ENCODE measurements at places on chromosomes 7 and 10.
A peak's percentile ranks its signal among the peaks of the same experiment; 100 is the strongest.

DNA sequence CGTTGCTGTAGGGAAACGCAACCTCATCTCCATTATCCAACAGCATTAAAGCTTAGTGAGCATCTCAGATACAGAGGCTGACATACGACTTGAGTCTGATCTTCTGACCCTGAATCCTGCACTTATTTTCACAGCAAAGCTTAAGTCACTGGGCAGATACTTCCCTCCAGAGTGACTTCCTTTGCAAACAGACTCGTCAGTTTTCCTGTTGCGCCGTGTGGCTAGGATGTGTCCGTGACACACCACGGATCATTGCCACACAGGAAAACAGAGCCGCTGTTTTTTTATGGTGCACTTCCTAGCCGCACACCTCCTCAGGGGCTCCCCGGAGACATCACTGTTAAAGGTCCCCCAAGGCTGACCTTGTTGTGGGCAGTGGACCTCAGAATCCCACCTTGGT, 94.9 kb upstream of the MKI67 start:
- no peak for DNase-seq

- DNase-seq, result no peak
These were observed 26.9 kb downstream of the PAXIP1 start for GRCh38 chr7:154975984-154976383.

- DNase-seq, result no peak
These were observed 281.8 kb downstream of the POU6F2 start for GRCh38 chr7:39259391-39260003.

GRCh38 chr10:128563387-128563786, 437.2 kb upstream of the MKI67 start:
- DNase-seq, result no peak

DNA sequence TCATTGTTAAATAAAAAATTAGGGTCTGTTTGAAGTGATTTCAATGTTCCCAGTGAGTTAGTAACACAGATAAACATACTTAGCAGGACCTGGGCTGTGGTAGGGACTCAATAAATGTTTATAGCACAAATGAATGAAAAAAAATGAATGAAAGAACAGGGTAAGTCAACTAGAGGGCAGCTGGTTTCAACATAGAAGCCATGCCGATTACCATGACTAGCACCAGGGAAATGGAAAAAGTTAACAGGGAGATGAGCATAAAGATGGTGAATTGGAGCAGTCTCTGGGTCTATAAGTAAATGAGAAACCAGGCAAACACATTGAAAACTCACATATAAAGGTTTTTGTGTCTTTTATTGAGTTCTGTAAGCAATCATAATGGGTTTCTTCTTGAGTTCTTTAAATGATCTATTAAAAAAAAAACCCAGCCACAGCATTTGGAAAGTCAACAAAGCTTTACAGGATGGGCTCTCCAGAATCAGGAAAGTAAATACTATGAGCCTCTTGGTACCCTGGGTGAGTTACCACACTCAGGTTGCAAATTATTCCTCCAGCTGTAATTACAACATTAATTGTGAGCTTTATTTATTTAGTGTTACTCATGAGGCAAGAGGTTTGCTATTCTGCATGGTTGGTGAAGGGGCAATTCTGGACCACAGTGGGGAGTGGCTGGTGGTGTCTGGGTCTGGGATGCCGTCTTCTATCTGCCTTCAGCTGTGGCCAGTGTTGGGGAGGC, 46.1 kb upstream of the MTPN start:
- no peak for DNase-seq

- DNase-seq, result no peak
These were observed 266.6 kb downstream of the PARD3 start for GRCh38 chr10:34548466-34548865.

DNA sequence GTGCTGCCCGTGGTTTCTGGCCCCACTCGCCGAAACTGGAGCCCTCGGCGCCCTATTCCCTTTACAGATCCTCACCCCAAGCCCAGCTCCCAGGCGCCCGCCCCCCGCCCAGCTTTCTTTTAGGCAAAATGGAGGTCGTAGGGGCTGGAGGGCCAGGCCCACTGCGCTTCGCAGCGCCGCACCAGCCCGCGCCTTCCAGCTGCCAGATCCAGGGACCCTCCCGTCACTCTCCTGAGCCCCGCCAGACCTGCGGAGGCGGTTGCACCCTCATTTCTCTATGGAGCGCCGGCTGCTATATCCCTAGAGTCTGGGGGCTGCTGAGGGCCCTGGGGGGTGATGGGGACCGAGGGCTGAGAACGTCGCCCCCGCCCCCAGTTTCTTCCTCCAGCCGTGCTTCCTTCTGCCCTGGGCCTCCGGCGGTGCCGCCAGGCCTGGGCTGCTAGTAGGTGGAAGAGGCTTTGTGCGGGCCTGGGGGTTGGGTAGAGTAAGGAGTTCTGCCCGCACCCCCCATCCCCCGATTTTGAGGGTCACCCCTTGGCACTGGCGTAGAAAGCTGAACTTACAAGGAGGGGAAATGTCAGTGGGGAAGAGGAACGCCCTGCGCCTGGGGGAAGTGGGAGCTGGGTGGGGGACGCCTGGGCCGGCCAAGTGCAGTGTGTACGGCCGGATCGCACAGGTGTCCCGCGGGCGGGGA, 1.0 kb downstream of the GNB2 start:
- DNase-seq, result no peak

GRCh38 chr10:60032723-60033122, 126.4 kb upstream of the CCDC6 start:
- peak; percentile 13 for DNase-seq

DNA sequence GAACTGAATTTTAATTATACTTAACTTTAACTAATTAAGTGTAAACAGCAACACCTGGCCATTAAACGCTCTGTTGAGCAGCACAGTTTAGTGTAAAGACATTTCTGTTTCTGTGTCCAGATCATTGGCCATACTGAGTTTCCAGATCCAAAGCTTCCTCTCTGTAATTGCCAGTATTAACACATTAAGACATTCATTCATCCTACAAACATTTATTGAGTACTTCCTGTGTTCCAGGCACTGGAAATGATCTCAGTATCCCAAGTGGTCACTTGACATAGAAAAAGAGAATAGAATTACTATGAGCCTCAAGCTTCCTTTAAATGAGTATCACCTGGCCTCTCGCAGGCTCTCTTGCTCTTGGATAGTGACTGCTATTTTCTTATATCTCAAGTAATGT, 618.1 kb downstream of the SORCS3 start:
- no peak for DNase-seq

DNA sequence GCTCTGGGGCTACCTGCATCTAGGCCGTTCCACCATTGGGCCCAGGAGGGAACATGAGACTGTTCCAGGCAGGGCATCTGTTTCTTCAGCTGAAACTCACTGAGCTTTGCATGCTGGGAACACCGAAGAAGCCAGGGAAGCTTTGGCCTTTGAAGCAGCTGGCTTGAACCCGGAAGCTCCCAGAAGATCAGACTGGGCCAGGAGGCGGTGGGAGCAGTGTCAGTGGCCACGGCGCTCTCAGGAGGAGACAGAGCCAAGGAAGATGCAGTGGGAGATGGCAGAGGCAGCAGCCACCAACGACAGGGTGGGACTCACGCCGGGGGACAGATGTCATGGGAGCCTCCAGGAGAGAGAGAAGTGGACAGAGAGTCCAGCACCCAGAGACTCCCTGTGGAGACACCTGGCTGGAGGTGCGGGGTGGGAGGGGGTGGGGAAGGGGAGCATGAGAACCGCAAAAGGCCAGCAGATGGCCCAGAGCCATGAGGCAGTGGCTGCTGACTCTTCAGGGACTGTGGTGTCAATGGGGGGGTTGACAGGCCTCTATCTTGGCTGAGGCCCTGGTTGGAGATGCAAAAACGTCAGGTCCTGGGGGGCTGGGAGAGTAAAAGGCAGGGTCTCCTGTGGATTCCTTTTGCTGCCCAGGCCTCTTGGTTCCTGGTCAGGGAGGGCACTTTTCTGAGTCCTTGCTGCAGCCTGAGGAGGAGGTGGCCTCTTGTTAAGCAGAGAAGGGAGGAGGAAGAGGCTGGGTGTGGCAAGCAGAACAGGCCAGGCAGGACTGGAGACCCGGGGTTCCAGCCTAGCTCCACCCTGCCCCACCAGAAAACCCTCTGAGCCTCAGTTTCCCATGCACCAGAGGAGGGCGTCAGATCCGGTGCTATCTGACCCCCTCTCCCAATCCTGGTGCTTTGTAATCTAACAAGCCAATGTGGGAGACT, 6.3 kb upstream of the AQP1 start:
- DNase-seq, result no peak

DNA sequence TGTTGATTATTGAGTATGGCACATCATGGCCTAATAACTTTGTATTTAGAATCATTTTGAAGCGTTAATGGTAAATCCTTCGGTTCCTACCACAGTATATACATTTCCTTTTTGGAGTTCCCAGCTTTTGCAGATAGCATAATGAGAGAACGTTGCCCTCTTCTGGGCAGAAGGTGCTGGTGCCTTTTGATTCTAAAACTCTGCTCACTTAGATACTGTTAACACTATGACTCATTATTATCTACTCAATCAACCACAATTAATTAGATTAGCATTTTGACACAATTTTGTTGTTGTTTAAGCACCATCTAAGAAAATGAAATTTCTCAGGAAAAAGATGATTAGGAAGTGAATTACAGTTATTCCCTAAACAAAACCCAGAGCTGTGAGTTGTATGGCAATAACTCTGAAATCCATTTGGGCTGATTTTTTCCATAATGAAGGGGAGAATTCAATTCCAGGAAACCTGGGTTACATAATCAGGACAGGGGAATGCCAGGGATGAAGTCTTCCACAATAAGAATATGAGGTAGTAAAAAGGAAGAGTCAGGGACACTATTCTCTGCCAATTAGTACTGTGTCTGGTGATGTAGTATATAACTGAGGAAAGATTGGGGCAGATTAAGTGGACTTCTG, 11.5 kb upstream of the DLD start:
- no peak for DNase-seq

DNA sequence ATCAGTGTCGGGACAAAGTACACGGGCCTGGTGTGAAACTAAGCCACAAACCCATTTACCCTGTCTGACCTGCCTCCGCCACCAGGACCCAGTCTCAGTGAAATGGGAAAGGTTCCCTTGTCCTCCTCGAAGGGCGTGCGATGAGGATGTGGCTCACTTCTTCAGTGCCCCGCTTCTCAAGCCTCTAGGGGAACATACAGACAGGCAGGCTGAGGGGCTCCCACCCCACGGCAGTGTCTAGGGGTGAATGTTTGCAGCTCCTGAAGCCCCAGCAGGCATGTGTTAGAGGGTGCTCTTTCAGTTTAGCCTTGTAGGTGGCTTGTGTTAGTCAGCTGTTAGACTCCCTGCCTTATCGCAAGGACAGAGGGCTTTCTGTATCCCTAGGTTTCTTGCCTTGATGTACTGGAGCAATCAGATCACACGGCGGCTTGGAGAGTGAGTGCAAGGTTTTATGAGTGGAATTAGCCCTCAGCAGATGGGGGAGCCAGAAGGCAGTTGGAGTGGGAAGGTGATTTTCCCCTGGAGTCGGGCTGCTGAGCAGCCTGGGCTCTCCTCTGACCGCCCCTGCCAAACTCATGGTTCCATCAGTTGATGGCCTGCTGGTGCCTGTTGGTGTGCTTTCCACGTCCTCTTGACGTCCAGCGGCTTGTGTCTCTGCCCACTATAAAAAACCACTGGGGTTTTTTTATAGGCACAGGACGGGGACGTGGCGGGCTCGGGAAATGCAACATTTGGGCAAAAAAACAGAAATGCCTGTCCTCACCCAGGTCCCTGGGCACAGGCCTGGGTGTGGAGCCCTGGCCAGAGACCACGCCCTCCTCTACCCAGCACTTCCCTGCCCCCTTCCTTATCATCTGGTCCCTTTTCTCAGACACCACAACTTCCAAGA, 759 bp downstream of the NUDT1 start:
- DNase-seq, result no peak

DNA sequence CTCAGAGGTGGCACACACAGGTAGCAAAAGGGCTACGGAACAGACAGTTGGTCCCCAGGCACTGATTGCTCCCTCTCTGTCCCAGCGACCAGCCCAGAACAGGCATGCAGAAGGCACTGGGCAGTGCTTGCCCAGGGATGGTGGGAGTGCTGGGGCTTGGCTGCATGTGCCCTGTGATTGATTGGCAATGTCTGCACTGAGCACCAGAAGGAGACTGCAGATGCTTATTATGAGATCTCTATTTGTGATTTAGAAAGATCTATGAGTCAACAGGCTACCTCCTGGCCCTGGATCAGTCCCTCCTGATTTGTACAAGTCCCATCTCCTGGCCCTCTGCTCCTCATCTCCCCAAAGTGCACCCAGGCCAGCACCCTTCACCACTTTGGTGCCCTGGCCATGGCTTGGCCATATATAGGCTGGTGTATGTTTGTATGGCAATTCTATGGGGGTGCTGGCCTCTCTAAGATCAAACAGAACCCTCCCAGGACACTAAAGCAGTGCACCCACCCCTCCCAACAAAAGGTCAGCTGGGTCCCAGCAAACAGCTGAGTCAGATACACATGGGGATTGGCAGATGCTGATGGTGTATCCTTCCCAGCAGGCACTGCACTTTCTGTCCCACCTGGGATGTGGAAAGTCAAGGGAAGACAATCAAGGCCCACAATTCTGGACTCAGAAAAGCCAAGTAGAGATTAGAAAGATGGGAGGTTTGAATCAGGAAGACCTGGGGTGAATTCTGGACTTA, 30.9 kb downstream of the CAMK2B start:
- DNase-seq, result no peak

- DNase-seq, result no peak
These were observed 4.8 kb upstream of the MTG1 start for GRCh38 chr10:133388973-133389818.
